ENCODE measurements at places on chromosomes 2 and 18. TPM values are rescaled to one million over a fixed set of nuclear protein-coding genes. Genes with fewer than 3 reads are reported as not detected.
A peak's percentile ranks its signal among the peaks of the same experiment; 100 is the strongest.

DNER gene
- total RNA-seq, result 7.1 TPM

DNA sequence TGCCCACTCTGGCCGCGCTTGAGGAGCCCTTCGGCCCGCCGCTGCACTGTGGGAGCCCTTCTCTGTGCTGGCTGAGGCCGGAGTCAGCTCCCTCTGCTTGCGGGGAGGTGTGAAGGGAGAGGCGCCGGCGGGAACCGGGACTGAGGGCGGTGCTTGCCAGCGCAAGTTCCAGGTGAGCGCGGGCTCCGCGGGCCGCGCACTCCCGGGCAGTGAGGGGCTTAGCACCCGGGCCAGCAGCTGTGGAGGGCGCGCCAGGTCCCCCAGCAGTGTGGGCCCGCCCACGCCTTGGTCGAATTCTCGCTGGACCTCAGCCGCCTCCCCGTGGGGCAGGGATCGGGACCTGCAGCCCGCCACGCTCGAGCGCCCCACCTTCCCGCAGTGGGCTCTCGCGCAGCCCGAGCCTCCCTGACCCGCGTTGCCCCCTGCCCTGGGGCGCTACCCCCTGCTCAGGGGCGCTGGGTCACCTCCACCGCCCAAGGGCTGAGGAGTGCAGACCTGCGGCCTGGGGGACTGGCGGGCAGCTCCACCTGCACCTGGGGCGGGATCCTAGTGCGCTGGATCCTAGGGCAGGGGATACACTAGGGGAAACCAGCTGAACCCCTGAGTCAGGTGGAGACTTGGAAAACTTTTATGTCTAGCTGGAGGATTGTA is 97.3 kb downstream of the CD8B2 start:
- DNase-seq, result no peak

DNA sequence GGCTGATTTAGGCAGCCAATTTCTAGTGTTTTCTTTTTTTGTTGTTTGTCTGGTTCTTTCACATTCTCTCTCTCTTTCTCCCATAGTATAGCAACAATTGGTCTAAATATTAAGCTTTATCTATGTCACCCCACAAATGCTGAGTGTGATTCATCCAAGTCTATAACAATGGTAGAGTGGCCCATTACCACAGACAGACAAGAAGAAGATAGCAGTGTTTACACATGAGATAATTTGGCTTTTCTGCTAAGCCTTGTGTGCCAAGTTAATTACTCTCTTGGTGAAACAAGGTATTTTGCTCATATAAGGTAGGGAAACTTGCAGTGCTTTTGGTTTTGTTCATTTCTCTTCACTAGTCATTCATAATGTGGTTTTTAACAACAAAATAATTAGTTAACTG is 166.5 kb downstream of the SLC8A1 start:
- no peak for DNase-seq

GRCh38 chr2:151902829-151903228 is 74.6 kb upstream of the ARL5A start:
- DNase-seq, result no peak

- DNase-seq, result no peak
Measured at GRCh38 chr2:165743442-165743841, 50.6 kb downstream of the GALNT3 start.

DNA sequence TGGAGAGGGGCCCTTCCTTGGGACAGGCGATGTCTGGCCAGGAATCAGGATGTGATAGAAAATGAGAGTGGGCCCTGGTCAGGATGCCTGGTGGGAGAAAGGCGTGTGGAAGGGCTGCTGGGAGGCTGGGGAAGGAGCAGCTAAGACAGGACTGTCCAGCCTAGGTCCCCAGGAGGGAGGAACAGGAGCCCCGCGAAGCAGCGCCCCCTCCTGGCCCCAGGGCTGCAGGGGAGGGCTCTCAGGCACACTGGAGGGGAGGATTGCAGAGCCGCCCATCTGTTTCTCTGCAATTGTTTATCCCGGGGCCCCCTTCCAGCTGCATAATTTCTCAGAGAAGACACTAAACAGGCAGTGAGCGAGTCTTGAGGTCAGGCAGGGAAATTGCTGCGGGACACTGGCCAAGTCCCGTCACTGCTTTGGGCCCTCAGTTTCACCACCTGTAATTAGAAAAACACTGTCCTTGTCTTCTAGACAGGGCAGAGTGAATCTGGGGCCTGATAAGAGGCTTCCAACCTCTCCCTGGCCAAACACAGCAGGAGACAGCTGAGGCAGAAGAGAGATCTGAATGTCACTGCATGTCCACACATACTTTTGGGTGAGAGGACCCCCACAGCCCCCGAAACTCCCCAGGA is 3.9 kb upstream of the NPPC start:
- no peak for DNase-seq

OSBPL6 gene
- total RNA-seq, result 10.1 TPM

MYO1B gene
- total RNA-seq, result 51.0 TPM

DNA sequence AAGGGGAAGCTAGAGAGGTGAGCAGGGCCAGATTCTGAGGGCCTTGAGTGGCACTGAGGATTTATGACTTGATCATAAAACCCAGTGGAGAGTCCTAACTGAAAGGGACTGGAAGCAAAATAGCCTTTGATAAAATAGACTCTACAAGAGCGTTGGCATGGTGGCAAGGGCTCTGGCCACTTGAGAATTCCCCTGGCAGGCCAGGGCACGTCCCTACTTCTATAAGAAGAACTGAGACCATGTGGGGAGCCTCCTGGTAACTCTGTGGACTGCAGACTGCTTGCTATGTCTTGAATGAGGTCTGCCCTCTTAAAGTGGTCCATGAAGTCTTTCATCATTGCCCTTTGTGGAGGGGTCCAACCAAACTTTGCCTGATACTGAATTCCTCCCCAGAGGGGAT is 324.8 kb downstream of the ALK start:
- no peak for DNase-seq

RBBP8 gene
- total RNA-seq, result 59.9 TPM

DNA sequence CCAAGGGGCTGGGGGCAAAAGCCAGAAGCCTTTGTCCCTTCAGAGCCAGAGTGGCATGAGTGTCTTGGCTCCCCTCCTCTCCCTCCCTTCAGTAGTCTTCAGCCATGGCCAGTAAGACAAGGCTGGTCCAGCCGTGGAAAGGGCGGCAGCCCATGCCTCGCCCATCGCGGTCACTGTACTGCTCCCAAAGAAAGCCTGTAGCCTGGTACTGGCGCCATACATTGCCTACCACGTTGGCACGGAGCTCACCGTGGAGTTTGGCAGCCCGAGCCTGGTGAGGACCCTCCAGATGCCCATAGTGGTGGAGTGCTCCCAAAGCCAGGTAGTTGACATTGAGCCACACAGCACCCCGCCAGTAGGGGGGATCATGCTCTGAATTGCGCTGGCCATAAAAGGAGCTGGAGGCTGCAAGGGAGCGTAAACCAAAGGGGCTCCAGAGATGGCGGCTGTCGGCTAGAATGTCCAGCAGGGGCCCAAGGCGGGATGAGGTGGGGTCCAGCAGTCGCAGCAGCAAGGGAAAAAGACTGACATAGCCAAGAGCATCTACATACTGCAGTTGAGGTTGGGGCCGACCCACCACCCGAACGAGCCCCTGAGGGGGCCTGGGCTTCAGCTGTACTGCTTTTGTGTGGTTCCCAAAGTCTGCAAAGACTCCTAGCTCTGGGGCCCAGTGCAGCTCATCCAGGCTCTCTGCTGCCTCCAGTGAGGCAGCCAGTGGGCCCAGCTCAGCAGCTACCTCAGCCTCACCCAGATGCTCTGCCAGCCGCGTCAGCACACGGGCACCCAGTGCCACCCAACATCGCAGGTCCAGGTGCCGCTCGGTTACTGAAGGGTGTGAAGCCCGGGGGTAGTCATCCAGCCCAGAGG is 3.2 kb downstream of the WBP1 start:
- DNase-seq, result no peak

- DNase-seq, result no peak
Measured at GRCh38 chr2:226906163-226906693, 70.4 kb downstream of the RHBDD1 start.

DNA sequence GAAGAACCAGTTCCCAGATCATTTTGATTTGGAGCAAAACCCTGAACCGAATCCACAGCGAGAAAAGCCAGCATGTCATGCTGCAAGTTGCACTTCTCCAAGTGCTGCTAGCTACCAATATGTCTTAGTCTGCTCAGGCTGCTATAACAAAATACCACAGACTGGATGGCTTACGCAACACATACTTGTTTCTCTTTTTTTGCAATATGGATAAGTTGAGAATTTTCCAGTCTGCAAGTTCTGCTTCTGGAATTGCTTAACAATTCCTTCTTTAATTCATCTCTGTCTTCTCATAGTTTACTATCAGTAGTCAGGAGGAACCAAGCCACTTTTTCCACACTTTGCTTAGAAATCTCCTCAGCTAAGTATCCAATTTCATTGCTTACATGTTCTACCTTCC is 105.9 kb upstream of the RBBP8 start:
- DNase-seq, result no peak

DNA sequence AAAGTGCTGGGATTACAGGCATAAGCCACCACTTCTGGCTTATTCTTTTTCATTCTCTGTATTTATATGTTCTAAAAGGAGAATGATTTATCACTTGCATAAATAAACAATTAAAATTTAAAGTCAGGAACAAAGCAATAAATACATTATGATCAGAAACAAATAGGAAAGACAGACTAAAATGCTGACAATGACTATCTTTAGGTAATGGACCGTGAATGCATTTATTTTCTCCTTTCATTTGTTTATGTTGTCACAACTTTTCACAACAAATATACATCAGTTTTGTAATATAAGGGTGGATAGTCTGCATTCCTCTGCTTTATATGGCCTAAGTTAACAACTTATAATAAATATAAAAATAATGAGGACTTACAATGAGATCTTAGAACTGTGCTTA is 199.2 kb upstream of the EPHA4 start:
- DNase-seq, result no peak

DNA sequence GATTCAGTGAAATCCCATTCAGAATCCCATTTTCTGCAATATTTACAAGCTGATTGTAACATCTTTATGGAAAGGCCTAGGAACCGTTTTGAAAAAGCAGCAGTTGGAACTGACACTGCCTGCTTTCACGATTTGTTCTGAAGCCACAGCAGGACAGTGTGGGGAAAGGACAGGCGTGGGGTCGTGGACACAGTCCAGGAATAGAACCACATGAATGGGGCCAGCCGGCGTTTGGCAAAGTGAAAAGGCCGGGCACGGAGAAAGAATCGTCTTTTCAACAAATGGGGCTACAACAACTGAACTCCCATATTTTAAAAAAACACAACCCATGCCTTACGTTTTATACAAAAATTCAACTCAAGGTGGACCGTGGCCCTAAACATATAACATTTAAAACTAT is 69.8 kb downstream of the SLC66A2 start:
- DNase-seq, result no peak

GRCh38 chr2:19046986-19047780 is 311.2 kb downstream of the OSR1 start:
- DNase-seq, result no peak

EDAR gene
- not detected for total RNA-seq

DNA sequence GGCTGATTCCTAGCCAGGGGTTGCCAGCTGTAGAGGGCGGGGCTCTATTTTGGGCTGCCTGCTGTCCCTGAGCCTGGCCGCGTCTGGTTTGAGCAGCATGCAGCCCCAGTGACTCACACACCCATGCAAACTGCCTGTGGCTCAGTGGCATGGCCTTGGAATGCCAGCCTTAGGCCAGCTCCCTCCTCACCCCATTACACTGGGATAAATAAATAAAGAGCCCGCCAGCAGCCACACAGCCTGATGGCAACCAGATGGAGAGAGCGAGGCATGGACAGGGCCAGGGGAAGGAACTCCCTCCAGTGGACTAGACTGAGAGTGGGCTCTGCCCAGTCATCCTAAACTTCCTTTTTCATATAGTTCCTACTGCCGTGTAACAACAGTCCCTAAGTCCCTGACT is 18.3 kb downstream of the NHEJ1 start:
- DNase-seq, result peak; percentile 97

DNA sequence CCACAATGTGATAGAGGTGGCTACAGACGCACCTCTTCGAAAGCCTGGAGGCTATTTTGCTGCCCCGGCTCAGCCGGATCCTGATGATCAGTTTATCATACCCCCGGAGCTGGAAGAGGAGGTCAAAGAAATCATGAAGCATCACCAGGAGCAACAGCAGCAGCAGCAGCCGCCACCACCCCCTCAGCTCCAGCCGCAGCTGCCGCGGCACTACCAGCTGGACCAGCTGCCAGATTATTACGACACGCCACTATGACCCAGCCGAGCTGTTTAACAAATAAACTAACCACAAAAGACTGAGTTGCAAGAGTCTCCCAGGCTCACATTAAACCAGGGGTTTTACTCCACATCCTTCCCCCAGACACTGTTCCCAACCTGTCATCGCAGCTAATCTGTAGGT is 263.8 kb downstream of the PHLPP1 start:
- DNase-seq, result peak; percentile 95

GRCh38 chr2:218895759-218896500 is 15.3 kb downstream of the WNT10A start:
- DNase-seq, result peak; percentile 11

FAHD2B gene
- 9.4 TPM for total RNA-seq

GRCh38 chr2:239957681-239958472 is 67.3 kb downstream of the NDUFA10 start:
- no peak for DNase-seq

ARHGAP28 gene
- total RNA-seq, result 26.4 TPM

DNA sequence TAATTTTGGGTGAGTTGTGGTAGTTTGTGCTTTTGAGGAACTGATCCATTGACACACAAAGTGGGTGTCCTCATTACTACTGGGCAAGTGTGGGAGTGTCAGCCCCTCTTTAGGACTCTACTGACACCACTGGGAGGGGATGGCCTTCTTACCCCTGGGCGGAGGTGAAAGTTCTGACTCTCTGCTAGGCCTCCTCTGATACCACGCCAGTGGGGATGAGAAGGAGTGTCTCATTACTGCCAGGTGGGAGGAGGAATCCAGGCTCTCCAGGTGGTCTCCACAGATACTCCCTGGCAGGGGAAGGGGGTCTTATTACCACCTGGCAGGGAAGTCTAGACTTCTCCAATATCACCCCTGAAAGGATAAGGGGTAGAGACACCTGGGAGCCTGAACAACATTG is 9.1 kb downstream of the LCLAT1 start:
- DNase-seq, result no peak

- no peak for DNase-seq
Measured at GRCh38 chr2:40653829-40654228, 201.9 kb upstream of the SLC8A1 start.

- no peak for DNase-seq
Measured at GRCh38 chr2:126444512-126444911, 211.4 kb upstream of the GYPC start.

FEV gene
- not detected for total RNA-seq

DNA sequence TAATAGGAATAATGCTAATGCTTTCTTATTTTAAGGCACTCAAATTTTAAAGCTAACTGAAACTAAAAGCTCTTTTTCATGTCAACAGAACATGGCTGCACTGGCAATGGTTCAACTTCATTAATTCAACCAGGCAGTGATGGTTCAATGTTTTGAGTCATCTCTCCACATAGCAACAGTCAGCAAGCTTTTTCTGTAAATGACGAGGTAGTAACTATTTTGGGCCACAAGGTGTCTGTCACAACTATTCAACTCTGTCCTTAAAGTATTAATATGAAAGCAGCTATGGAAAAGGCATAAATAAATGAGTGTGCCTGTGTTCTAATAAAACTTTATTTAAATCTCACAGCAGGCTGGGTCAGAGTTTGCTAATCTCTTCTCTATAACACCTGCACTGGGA is 1425.6 kb upstream of the PIK3C3 start:
- DNase-seq, result peak; percentile 12

GRCh38 chr18:75802681-75803080 is 375.2 kb upstream of the SMIM21 start:
- DNase-seq, result no peak

Data from H4 (cell line).